ENCODE measurements at places on chromosomes 16 and 17.
A peak's percentile ranks its signal among the peaks of the same experiment; 100 is the strongest.

GRCh38 chr16:3458852-3459361, 15.4 kb downstream of the NAA60 start:
- DNase-seq, result peak; percentile 49

DNA sequence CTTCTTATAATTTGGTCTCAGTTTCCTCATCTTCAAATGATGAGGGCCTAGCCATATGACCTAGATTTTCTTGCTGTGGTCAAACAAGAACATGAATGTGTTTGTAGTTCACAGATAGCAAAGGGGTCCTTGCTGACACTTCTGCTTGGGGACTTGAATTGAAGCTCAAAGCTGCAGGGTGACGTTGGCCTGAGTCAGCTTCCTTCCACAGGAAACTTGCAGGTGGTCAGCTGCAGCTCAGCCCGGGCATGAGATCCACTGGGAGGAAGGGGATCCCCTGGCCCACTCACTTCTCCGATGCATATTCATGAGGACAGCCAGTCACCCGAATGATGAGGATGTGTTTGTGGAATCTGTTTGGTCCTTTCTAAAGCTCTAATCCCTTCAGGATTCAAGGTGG, 42.6 kb upstream of the AXIN2 start:
- no peak for DNase-seq

DNA sequence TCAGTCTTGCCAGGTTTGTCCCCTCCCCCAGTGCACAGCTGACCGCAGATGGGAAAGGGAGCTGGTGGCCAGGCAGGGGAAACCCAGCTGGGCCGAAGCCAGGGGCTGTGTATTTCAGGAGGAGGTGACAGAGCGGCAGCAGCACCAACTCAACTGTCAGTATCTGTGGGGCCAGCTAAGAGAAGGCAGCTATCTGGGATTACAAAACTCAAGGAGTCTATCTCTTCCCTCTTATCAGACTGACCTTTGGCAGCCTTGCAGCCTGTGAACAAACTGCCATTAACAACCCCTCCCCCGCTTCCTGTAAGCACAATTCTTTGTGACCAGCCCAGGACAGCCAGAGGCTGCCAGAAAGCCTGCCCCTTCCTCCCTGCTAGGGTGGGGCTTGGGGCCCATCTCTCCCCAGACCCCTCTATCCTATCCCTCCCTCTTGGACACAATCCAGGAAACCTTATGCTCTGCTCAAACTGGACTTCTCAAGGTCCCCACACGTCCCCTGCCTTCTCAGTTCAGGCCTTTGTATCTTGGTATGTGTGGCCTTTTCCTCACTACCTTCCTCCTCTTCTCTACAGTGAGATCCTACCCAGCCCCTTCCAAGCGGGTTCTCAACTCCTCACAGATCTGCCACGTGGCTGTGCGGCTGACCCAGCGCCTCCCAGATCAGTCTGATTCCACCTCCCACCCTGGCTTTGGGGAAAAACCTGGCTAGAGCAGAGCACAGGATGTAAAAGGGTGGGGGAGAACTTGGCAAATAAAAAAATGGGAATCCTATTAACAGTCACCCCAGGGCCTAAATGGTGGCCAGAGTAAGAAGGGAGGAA, 10.5 kb downstream of the ST3GAL2 start:
- DNase-seq, result peak; percentile 98

DNA sequence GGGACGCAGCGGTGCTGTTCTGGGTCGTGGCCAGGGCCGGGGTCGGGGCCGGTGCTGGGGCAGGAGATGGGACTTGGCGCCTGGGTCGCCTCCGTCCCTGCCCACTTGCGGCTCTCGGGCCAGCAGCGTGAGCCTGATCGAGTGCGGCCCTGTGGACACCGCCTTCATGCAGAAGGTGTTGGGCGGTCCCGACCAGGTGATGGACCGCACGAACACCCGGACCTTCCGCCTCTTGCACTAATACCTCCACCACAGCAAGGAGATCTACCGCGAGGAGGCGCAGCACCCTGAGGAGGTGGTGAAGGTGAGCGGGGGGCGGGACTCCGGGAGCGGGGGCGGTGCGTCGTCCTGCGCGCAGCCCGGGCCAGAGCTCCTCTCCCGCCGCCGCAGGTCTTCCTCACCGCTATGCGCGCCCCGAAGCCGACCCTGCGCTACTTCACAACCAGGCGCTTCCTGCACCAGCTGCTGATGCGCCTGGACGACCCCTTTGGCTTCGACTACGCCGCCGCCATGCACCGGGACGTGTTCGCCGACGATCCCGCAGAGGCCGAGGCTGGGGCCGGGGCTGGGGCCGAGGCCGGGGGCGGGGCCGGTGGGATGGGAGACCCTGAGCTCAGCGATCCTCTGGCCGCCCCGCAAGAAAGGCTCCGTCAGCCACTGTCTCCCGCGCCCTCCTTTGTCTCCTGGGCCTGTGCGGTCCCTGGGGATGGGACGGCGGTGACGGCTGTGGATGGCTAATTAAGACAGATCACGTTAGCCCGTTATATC, 4.5 kb upstream of the HSD17B1 start:
- DNase-seq, result peak; percentile 60

DNA sequence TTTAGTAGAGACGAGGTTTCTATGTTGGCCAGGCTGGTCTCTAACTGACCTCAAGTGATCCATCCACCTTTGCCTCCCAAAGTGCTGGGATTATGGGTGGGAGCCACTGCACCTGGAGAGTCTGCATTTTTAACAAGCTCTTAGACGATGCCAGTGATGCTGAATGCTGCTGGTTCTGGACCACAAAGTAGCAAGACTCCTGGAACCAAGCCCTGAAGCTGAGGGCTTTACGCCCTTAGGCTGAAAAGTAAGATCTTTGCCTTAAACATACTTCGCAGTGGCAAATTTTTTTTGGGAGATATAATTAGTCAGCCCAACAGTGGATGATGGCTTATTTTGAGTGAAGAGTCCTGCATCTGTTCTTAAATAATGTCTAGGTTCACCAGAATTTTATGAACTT, 14.0 kb downstream of the METTL9 start:
- DNase-seq, result no peak

DNA sequence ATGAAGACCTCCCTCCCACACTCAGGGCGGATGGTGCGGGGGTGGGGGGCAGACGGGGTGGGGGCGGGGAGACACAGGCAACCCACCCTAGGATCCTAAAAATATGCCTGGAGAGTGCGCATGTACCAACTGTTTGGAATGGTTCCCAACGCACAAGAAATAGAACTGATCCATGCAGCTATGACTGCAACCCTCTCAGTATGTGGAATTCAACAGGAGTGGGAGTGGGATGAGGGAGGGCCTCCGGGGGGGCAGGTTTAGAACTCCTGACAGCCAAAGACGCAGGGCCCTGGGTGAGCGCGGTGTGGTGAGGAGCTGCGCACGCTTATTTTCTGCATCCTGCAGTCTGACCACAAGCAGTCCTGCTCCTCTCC, 1.1 kb upstream of the P2RX5 start:
- no peak for DNase-seq

DNA sequence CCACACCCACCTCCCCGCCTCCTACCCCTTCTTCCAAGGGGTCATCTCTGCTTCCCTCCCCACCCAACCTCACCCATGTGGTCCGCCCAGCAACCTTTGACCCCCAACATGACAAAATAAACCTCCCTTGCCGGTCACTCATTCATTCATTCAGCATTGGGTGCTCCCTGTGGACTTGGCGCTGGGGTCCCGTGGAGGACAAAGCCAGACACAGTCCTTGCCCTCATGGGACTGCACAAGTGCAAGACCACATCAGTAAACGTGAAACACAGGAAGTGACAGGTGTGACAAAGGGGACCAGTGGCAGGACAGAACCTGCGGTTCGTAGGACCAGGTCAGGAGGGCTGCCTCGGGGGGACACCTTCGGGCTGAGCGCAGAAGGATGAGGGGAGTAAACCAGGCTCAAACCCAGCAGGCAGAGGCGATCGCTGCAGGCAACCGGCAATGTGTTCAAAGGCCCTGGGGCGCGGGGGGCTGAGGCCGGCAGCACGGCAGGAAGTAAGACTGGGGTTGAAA, 185.4 kb downstream of the SEC14L1 start:
- DNase-seq, result no peak

- peak; percentile 73 for DNase-seq
Observed at GRCh38 chr17:35668802-35669201, 62.6 kb upstream of the RASL10B start.

GRCh38 chr16:84740596-84741116, 40.9 kb downstream of the USP10 start:
- no peak for DNase-seq

- peak; percentile 16 for DNase-seq
Observed at GRCh38 chr16:534135-534534, 6.6 kb downstream of the CAPN15 start.

DNA sequence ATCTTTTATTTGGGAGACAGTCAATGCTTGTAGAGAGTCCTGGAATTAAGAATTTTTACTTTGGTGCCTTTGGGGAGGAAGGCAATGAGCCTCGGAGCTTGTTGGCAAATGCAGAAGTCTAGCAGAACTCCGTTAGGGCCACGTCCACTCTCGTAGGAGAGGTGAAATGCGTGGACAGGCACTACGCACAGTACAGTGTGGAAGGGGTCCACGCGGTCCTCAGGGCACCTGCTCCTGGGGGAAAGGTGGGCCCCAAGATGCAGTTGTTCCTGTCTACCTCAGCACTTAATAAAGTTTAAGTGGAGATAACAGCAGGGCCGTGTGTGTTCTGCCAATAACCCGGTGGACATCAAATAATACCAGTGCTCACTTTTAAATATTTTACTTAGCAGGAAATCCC, 1.8 kb downstream of the RAB11FIP3 start:
- DNase-seq, result no peak

DNA sequence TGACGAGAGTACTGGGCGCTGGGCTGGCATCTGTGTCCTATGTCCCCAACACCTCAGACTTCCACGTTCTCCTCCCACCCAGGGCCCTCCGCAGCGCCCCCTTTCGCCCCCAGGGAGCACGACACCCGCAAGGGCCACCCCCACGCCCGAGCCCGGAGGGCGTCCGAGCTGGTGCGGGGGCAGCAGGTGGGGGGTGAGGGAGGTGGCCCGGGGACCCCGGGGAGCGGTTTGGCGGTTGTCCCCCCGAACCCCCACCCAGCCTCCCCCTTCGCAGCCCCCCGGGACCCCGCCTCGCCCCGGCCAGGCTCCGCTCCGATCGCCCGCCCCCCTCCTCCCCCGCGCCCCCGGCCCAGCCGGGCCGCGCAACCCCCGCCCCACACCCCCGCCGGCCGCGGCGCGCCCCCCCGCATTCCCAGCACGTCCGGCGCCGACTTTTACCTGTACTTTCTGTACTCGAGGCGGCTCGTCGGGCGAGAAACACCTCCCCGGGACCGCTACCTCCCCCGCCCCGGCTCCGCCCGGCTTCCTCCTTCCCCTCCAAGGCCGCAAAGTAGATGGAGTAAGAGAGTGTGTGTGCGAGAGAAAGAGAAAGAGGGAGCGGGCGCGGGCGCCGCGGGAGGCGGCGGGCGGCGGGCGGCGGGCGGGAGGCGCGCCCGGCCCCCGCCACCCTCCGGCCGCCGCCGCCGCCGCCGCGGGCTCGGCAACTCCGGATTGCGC, 901 bp downstream of the CDYL2 start:
- no peak for DNase-seq

DNA sequence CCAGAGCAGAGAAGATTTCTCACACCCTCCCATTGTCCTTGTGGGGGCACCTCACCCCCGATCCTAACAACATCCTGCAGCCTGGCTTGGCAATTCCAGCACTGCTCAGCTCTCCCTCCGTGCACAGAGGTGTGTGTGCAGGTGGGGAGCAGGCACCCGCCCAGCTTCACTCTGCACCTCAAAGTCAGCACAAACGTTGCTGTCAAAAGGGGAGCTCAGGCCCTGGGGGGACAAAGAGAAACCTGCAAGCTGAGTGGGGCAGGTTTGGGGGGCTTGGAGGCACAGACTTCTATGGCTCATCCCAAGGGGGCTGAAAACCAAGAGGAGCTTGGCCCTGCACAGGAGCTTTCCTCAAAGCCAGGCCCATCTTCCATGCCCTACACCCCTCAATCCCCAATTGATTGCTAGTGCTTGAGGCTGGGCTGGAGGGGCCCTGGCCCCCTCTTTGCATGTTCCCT, 231.9 kb upstream of the TNRC6C start:
- no peak for DNase-seq

- DNase-seq, result no peak
Observed at GRCh38 chr16:47366228-47366627, 94.6 kb downstream of the ITFG1 start.

DNA sequence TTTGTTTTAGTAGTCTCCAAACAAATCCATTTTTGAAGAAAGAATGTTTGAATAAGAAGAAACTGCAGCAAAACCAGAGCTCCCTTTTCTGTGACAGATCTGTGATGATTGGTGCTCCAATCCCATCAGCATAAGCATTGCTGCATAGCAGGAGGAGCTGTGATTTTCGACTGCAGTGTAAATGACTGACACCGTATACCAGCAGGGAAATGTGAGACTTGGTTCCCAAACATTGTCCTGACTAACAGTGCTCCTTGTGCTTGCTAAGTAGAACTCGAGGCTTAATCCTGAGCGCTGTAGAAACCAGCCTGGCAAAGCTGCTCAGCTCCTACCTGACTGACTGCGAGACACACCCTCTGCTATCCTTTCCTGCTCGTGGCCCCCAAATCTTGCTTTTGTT, 57.2 kb downstream of the NUP93 start:
- DNase-seq, result no peak

Data from umbilical cord (tissue), 2 donors.